ENCODE measurements at places on chromosomes 4 and X. TPM values are rescaled to one million over a fixed set of nuclear protein-coding genes. Genes with fewer than 3 reads are reported as not detected.

The LEF1 gene
- 66.1 TPM for total RNA-seq

The WWC2 gene
- total RNA-seq = 23.9 TPM

GRCh38 chr4:114921790-114922591, 191.4 kb downstream of the NDST4 start:
- no peak for DNase-seq

DNA sequence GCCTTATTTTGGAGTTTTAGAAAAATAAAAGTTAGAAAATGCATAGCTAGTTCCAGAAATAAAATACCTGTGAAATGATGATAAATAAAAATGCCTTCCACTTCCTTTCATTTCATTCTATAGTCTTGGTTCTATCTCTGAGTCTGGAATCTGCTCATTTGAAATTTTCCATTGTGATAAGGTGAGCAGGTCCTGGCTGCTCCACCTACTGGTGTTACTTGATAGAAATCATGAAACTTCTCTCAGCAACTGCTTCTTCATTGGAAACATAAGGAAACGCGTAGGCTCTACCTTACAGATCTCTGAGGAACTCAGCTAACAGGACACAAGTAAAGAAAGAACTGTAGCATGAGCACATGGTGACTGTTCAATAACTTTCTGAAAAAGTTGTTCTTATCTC, 141.8 kb downstream of the DCHS2 start:
- no peak for DNase-seq

GRCh38 chrX:53047228-53047627, 1.4 kb upstream of the GPR173 start:
- DNase-seq = no peak
